ENCODE measurements at places on chromosomes 12 and 14.

GRCh38 chr14:54535126-54535525, 25.4 kb downstream of the CGRRF1 start:
- no peak for DNase-seq

GRCh38 chr12:65779946-65780345, 44.3 kb upstream of the HMGA2 start:
- DNase-seq, result no peak

DNA sequence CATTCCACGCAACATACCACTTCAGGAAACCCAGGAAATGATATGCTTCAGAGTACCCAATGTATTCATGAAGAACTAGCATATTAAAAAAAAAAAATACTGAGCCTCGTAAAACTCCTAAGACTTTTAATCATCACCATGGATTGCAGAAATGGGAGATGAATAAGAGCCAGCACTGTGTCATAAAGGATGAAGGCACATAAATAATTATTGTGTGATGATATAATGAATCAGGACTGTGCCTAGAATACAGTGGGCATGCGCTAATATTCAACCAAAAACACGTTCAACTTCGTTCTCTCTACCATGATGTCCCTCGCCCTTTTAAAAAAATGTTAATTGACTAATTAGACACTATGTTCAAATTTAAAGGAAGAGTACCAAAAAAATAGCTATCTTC, 68.7 kb downstream of the CIT start:
- no peak for DNase-seq

DNA sequence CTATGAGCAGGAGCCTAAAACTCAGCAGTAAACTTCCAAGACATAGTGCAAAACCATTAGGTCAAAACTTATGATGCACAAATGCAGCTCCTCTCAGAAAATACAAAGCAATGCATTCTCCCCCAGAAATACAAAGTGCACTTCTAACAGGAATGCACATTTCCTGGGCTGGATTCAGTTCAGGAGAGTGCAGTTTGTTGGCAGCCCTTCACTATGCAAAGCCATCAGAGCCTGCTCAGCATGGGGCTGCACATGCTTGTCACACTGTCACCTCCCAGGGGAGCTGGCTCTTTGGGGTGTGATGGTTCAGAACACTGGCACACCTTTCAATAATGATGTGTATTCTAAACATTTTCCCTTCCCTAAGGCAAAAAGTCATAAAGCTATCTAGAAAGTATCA, 110.4 kb downstream of the KCNK10 start:
- no peak for DNase-seq

DNA sequence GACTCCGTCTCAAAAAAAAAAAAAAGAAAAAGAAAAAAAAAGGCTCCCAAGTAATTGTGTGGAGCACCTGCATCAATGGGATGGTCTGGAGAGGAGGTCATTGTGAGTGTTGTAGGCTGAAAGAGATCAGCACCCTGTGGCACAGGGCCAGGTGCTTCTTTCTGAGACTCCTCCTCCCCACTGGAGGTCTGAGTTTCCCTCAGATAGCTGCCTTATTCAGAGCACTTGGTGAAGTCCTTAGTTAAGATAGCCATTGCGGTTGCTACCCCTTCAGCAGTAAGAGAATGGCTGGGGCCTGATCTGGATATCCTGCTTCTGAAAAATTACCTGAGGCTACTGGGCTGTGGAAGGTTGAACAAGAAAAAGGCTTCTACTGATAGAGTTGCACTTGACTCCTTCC, 69.8 kb downstream of the ANO6 start:
- DNase-seq, result no peak

- peak; percentile 92 for DNase-seq
Observed at GRCh38 chr12:53006810-53007309, 604 bp downstream of the EIF4B start.

Measured in spinal cord (tissue), 10 donors.